Stimulated activated CD4-positive, alpha-beta T cell treated with anti-CD3 and anti-CD28 coated beads, Interleukin-1b, Interleukin-23, amount 100 ng/mL, for 1 hour (primary cell): ENCODE measurements at places on chromosomes 2 and 18.

GRCh38 chr2:28510184-28510583, 14.3 kb downstream of the PLB1 start:
- DNase-seq: no peak

DNA sequence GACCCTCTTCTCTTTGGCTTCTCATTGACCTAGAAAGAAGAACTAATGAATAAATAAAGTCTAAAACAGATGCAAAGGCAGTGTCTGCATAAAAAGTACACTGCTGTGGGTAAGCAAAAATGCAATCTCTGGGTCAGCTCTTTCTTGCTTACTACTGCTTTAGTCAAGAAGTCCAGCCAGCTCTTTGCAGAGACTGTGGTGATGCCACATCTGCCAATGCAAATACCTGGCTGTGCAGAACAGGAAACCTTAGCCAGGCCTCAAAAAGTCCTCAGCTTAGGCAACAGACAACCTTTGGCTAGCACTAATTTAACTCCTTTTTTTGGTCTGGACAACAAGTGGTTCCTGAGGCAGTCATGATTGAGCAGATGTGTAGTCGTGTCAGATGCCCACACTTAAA, 73.6 kb upstream of the RND3 start:
- no peak for DNase-seq

GRCh38 chr2:215019085-215019484, 119.3 kb downstream of the ABCA12 start:
- no peak for DNase-seq

- no peak for DNase-seq
Measured at GRCh38 chr2:81645745-81646301, 1341.3 kb upstream of the LRRTM1 start.

DNA sequence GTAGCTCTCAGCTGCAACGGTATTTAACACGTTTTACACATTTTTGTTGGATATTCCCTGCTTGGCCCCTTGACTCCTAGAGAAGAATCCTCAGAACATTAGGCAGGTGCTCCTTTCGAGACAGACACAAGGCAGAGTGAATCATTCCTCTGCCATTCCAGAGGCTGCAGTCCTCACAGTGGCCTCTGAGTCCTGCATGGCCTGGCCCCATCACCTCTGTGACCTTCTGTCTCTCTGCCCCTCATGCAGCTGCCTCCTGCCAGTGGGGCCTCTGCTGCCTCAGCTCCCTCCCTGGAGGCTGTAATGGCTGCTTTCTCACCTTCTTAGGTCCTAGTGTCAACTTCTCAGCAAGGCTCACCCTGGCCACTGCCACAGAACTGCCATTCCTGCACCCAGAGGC, 101.3 kb downstream of the PTPRM start:
- no peak for DNase-seq

DNA sequence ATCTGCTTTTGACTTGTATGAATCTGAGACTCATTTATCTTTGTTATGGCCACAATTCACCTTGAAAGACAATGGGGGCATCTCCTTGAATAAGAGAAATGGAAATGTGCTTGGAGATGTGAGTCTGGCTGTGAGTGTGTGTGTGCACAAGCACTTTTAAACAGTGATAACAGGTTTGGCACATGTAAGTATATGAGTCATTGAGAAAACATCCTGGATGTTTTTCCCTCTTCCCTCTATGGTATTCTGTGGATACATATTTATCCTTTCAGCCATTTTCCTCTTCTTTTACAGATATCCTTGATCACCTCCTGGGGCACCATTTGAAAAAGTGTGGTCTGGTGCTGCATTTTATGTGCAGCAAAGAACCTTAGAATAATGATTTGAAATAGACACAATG, 317.3 kb upstream of the THUMPD2 start:
- DNase-seq: no peak

- no peak for DNase-seq
Measured at GRCh38 chr2:62928015-62928414, 122.6 kb upstream of the OTX1 start.

DNA sequence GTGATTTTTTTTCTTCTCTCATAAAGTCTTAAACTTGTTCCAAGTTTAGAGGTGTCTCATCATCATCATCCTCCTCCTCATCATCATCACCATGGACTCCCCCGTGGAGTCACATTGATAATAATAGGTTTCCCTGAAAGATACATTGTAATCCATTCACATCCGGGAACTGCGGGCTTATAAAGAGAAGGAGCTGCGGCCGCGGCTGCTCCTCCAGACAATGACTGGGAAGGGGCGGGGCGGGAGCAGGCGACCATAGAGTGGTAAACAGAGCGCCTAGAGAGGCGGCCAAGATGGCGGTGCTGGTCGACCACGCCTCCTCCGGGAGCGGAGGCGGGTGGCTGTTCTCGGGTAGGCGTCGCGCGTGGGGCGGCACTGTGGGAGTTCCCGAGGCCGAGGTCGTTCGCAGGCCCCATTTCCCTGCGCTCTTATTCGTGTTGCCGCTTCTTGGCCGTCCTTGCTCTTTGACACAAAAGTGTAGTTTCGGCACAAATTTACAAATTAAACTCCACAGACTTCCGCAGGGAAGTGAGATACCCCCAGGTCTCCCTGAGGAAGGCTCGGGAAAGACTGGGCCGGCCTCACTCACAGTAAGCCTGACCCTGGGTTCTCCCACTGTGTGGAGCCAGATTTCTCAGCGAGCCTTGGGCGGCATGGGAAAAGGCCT, 1.8 kb upstream of the TCF4 start:
- DNase-seq: no peak

- DNase-seq: no peak
Measured at GRCh38 chr2:40412456-40412855, 39.4 kb downstream of the SLC8A1 start.

DNA sequence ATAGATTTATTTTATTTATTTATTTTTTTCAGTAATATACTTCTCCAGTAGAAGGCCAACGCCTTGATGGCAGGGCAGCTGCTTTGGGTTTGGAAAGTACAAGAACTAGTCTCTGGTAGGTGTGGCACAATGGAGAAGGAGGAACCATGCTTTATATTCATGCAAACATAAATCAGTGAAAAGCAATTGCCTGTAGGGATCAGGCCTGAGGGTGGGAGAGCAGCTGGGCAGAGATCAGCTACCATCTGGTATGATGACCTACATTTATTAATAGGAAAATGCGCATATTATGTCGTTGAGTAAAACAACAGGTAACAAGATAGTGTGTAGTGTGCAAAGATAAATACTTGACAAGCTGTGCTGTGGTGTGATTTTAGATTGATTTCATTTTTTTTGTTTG, 120.4 kb upstream of the TLK1 start:
- DNase-seq: no peak

GRCh38 chr2:176104316-176105077, 2.6 kb upstream of the HOXD11 start:
- no peak for DNase-seq

GRCh38 chr2:234258562-234259141, 208.2 kb downstream of the SPP2 start:
- DNase-seq: no peak

DNA sequence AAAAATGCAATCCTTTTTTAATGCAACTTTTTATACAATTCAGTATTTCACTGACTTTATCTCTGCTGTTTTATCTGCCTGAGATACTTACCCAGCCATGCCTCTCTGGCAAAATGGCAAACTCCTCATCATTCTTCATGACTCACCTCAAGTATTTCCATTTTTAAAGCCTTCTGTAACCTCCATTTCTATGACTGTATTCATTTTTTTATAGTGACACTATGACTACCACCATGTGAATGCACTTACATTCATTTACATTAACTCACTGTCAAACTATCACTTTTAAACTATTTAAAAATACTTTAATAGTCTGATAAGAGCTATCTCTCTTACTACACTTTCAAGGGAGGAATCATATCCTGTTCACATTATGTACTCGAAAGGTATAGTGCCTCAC, 99.4 kb upstream of the SCN7A start:
- DNase-seq: no peak

GRCh38 chr2:105782646-105783045, 37.9 kb downstream of the NCK2 start:
- no peak for DNase-seq

GRCh38 chr2:191037351-191037750, 23.4 kb upstream of the STAT1 start:
- no peak for DNase-seq

- no peak for DNase-seq
Measured at GRCh38 chr18:45785134-45785533, 40.3 kb upstream of the SIGLEC15 start.

DNA sequence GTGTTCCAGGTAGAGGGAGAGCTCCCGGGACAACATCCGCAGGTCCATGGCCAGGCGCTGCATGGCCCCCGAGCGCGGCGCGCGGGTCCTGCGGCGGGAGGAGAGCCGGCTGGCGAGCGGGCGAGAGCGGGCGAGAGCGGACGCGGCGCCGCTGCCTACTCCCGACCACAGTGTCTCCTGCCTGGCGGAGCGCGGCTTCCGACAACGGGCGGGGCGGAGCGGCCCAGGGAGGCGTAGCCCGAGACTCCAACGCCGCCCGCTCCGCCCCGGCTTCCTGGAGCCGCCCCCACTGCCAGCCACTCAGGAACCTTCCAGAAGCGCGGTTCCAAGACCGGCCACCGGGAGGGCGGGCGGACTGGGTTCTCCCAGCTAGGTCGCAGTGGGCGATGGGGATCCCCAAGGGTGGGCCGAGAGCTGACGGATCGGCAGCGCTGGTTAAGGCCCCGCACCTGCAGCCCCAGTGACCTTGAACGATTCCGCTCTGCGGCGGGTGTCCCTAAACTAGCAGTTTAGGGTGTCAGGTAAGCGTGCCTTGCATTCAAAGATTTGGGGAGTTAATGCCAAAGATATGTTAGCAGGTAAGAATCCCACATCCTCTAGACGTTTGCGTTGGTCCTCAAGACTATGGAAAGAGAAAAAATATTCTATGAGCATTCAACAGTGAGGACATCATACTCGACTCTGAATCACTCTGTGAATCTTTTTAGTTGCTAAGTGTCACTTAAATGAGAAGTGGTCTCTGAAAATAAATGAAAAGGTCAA, at the start of gene ABHD3:
Gene ABHD3, minus strand, starts transcription at position 172 of the 762 bp plus-strand sequence. Its CDS starts 109 bp downstream, at position 63.
- DNase-seq: peak; percentile 75

GRCh38 chr2:150710916-150711315, 223.4 kb upstream of the RND3 start:
- no peak for DNase-seq

- peak; percentile 56 for DNase-seq
Measured at GRCh38 chr2:86079981-86080911, 25.4 kb downstream of the POLR1A start.

DNA sequence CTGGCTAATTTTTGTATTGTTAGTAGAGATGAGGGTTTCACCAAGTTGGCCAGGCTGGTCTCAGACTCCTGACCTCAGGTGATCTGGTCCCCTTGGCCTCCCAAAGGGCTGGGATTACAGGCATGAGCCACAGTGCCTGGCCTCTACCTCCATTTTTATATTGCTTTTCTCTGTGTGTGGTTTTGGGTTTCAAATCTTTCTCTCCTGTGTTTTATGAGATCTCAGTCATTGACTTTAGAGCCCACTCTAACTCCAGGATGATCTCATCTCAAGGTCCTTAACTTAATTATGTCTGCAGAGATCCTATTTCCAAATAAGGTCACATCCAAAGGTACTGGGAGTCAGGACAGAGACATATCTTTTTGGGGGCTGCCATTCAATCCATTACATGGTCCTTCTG, 24.7 kb downstream of the ARL4C start:
- no peak for DNase-seq

DNA sequence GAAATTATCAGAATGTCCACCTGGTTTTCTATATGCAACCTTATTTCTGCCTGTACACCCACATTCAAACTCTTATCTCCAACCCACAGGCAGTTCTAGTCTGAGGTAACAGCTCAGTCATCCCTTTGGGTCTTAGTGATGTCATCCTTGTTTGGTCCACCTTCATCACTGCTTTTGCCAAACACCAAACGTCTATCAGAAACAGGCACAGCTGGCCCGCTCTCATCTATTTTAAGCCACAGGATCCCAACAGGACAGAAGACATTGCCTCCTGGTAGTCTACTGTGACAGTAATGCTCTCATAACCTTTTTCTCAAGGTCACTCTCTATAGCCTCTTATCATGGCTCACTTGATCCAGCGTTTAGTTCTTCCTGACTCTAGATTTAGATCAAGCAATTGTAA, 99.0 kb upstream of the CHAC2 start:
- DNase-seq: no peak

GRCh38 chr2:215356334-215356947, 44.6 kb downstream of the ATIC start:
- no peak for DNase-seq

DNA sequence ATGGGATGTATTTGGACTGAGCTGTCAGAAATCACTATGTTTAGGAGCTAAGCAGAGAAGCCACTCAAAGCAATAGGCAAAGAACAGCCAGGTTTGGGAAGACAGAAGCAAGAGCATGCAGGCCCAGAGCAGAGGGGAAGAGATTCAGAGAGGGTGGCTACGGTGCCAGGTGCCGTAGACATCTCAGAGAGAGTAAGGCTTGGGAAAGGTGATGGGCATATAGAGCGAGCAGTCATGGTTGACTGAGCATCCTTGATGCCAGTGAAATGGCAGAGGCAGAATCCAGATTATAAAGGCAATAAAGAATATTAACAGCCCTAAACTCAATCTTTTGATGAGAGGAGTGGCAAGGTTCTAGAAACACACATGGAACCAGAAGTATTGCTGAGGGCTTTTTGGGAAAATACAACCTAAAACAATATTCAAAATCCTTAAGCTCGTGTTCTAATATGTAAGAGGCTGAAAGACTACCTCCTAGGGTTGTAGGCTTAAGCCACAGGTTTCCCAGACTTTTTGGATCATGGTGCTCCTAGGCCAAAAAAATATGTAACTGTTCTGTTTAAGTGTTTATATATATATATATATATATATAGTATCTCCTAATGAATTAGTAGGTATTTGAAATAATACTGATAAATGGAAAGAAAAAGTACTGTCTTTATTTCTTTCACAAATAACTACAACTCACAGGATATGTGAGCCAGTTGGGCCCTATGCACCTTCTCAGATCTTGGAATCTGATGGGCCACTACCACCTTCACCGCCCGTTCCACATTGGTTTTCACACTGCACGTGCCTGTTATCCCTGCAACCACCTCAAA, 113.3 kb downstream of the MYCN start:
- DNase-seq: no peak

- DNase-seq: no peak
Measured at GRCh38 chr2:202307690-202308089, 42.1 kb downstream of the NOP58 start.

- no peak for DNase-seq
Measured at GRCh38 chr2:141968433-141968832, 162.4 kb downstream of the LRP1B start.

- DNase-seq: no peak
Measured at GRCh38 chr2:156602552-156602933, 166.4 kb downstream of the GPD2 start.

GRCh38 chr2:236899950-236900640, 185.6 kb upstream of the COPS8 start:
- DNase-seq: no peak

- no peak for DNase-seq
Measured at GRCh38 chr2:11891028-11891427, 144.6 kb downstream of the LPIN1 start.

- no peak for DNase-seq
Measured at GRCh38 chr2:88865801-88866371, 174.4 kb downstream of the RPIA start.

GRCh38 chr2:218370410-218371063, 11.5 kb upstream of the SLC11A1 start:
- no peak for DNase-seq
